ENCODE measurements at places on chromosomes 1 and 21.
A peak's percentile ranks its signal among the peaks of the same experiment; 100 is the strongest.

DNA sequence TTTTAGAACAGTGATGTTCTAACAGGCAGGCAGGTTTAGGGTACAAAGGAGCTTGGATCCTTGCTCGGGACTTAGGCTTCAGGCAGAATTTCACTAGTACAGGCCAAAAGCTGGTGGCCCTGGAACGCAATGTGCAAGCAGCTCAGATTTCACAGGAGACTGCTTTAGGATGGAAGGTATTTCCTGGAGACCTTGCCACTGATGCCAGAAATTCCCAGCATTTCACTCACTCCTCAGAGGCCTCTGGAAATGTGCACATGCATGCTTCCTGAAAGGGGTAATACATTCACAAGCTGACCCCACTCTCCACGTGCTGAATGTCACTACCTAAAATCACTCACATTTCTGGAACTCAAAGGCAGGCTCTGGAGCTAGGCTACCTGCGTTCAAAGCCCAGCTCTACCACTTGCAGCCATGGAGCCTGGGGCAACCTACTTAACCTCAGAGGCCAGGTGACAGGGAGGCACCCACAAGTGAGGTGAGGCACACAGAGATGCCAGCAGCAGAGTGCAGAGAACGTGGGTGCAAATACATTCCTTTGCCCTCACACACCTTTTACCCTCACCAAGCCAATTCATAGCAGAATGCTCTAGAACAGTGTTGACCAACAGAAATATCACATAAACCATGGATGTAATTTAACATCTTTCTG, 56.5 kb downstream of the CDC7 start:
- DNase-seq: peak; percentile 27

DNA sequence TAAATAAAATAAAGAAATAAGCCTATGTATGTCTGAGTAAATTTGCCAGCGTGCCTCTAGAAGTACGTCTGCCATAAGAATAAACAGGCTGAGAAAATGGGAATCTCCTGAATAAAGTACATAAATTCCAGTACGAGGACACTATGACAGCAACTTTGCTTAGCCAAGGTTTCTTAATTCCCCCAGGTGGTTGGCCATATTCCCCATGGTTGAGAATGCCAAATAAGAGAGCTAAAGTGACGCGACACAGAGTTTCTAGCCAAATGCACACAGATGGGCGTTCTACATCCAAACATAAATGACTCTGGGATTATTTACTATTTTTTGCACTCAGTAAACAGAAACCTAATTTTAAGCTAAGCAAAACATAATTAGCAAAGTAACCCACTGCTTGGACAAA, 19.5 kb downstream of the KCNH1 start:
- no peak for DNase-seq

- DNase-seq: no peak
These were observed 23.4 kb downstream of the DMAP1 start for GRCh38 chr1:44236490-44237272.

DNA sequence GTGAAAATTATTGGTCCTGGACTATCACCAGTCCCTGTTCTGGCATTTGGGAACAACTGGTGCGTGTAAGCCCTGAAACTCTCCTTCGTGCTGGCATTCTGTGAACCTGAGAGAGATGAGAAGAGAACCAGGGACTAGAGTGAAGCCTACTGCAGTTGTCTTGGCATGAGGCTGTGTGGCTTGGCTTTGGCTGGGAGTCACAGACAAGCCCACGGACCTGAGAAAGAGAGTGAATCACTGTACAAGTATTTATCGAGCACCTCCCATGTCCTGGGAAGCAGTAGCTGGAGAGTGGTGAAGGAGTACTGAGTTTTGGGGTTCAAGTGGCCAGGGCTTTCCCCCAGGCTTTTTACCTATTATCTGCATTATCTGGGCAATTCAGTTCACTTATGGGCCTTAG, 63.3 kb downstream of the FGGY start:
- peak; percentile 93 for DNase-seq
